ENCODE measurements at places on chromosomes 6 and 20. TPM values are rescaled to one million over a fixed set of nuclear protein-coding genes. Genes with fewer than 3 reads are reported as not detected.

WFDC10B gene
- total RNA-seq = not detected

MAP7 gene
- 37.9 TPM for total RNA-seq

DNA sequence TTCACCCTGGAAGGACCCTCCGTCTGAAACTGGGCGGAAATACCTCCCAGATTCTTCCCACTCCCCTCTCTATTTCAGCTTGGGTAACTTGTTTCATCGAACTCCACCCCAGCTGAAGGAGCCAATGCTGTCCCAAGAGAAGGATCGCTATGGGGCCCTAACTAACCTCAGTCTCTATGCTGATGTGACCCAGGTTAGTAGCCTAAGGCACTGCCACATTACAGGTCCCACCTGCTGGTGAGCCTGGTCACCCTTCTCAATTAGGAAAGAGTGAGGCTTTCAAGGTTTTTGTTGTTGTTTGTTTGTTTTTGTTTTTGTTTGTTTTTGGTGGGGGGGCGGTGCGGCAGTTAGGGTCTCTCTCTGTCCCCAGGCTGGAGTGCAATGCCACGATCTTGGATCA lies 168.4 kb downstream of the OR2B2 start:
- DNase-seq = no peak

- no peak for DNase-seq
These were observed 67.0 kb upstream of the TMEM30A start for GRCh38 chr6:75351570-75351969.

DNA sequence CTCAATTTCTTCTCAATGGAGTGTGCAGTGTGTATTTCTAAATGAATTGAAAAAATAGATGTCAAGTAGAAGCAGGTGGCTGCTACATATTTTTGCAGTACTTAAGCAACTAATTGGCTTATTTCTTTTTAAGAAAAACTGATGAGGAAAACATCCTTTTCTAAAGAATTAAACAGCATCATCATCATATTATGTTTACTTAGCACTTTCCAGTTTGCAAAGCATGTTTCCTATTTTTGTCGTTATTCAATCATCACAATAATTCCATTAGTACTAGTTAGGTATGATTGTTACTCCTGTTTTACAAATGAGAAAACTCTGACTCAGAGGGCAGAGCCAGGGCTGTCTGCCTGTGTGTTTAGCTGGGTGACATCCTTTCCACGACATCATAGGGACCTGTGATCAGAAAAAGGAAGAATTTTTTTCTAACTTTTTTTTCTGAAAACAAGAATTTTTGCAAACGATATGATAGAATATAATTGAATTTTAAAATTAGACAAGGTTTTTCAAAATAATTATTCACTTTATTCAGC lies 22.7 kb upstream of the BMP6 start:
- no peak for DNase-seq

DNA sequence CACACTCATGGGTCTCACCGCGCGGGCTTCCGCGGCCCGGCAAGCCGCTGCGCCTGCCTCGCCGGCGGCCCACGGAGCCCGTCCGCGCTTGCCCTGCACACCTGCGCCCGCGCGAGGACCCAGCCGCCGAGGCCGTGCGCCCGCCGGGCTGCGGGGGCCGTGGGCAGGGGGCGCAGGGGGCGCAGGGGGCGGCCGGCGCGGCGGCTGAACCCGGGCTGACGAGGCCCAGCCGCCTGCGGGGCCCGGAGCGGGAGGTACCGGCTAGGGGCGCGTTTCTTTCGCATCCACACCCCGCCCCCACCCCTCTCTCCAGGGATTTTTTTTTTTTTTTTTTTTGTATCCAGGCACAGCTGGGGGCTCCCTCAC lies 43.8 kb upstream of the OSTM1 start:
- no peak for DNase-seq

DNA sequence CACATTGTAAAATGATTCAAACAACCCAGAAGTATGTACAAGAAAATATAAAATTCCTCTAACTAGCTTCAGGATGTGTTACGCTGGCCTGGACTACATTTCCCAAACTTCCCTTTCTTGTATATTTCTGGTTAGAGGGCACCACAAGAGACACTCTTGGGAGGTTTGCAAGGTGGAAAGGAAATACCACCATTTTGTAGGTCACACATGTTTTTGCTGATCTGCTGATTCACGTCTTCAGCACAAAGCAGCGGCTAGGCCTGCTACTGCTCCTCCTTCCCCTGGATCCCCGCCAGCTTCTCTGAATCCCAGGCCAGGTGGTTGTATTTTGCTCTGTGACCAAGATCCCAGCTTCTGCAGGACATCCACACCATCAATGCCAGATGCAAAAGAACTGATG lies 104.2 kb downstream of the AGPAT4 start:
- DNase-seq = peak; percentile 48

- DNase-seq = no peak
These were observed 38.0 kb downstream of the VGLL2 start for GRCh38 chr6:117303323-117303722.

GRCh38 chr6:145116591-145117178 lies 618.6 kb downstream of the EPM2A start:
- DNase-seq = no peak

DNA sequence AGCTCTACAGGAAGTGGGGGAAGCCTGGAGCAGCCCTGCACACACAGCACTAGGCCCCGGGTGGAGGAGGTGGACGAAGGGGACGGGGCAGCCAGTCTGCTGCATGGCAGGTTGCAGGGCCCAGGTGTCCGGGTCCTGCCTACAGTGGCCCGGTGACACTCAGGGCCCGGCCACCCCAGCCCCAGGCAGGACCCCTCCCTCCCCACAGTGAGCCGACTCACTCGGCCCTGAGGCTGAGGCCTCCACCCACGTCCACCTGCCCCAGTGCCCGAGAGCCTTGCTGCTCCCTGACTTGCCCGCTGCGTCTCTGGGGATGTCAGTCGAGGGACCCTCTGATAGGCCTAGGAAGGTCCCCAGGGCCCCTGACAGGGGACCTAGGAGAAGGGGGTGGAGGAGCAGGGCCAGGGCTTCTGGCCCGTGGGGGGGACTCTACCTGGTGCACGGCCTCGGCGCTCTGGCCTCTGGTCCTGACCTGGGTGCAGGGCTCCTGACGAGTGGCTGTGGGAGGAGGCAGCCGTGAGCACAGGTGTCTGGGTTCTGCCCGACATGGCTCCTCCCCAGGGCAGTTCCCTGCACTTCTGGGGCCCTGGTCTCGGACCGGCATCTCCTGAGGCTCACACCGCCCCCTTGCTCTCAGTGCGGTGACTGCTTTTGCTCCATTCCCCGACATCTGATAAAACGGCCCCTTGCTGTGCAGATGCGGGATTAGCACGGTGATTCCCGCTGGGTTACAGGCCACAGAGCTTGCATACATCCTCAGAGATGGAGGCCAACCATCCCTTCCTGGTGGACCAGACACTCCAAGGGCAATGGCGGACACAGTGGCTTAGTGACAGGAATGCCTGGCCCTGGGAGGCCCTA lies 20.1 kb downstream of the FRMD1 start:
- DNase-seq = peak; percentile 61

DNA sequence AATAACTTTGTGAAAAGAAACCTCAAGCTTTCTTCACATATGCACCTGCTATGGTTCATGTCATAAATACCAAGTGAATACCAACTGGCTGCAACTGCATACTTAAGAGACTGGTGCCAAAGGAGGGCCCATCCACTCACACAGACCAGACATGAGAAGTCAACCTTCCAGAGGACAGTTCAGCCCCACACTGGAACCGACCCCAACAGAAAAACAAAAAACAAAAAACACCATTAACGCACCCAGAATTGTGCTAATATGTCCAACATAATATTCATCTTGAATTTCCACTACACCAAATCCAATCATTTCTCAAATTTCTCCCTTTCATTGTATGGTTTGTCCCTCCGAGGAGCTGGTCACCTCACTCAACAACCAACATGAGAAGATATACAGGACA lies 42.8 kb downstream of the CHD6 start:
- no peak for DNase-seq
